ENCODE measurements at places on chromosomes 11 and 22. TPM values are rescaled to one million over a fixed set of nuclear protein-coding genes. Genes with fewer than 3 reads are reported as not detected.

- peak; percentile 23 for DNase-seq
These were observed 27.8 kb downstream of the YWHAH start for GRCh38 chr22:31972180-31972579.

DNA sequence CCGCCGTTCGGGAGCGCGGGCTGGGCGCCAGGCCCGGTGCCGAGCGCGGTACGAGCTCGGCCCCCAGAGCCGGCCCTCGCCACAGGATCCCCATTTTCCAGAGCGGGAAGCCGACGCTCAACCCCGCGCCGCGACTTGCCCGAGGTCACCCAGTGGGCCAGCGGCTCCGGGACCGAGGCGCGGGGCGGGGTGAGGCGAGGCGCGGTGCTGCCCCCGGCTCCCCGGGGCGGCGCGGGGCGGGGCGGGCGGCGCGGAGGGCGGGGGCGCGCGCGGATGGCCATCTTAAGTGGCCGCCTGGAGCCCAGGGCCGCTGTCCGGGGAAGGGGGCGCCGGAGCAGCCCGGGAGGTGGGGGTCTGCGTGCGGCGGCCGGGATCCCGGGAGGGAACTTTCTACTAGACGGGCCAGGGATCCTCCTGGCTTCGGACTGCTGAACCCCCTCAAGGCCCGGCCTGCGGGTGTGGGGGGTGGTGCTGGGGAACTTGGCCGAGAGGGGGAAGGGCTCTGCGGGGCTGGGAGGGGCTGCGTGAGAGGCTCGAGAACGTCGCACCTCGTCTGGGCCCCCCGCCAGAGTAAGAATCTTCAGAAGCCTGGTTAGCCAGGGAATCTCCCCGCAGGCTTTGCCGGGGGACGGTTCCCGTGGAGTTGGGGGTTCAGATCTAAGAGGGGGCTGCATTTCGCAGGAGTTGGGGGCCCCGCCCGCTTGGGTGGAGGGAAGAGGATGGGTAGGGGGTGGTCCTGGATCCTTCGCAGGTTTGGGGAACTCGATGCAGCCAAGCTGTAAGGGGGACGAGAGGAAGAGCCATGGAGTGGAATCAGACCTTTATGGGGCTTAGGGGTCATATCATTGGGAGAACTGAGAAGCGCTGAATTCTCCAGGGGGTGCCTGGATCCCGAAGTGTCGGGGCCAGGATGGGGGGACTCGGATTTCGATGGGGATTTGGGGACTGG lies 678 bp upstream of the INPPL1 start:
- DNase-seq: peak; percentile 96

DNA sequence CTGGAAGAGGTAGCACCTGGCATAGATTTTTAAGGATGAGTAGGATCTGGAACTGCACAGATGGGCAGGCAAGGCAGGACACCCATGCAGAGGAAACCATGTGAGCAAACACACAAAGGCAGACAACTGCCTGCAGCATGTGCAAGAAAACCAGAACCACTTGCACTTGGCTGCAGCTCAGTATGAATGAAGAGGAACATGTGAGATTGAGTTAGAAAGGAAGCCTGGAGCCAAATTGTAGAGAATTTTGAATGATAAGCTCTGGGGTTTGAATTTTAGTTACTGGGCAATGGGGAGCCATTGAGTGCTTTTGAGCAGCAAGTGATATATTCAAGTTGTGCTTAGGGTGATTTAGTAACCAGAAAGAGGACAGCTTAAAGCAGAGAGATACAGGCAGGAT lies 583.4 kb downstream of the SOX6 start:
- no peak for DNase-seq

RGL4 gene
- not detected for total RNA-seq

GRCh38 chr11:130510407-130511006 lies 62.1 kb downstream of the ADAMTS15 start:
- DNase-seq: peak; percentile 53

DNA sequence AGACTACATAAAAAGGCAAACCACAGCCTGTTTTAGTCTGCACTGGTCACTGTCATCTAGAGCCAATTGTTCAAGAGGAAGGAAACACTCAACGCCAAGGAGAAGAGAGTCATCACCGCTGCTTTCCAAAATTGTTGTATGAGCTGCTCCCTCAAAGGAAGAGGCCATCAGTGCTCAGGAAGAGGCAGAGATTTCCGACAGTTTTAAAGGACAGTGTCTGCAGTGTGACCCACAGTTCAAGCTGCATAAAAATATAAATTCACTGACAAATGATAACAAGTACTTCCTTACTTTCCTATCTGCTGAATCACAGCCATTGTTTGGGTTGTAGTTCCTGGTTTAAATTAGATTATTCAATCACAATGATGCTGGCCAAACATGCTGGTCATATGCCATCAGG lies 16.4 kb downstream of the PRCP start:
- peak; percentile 51 for DNase-seq

DNA sequence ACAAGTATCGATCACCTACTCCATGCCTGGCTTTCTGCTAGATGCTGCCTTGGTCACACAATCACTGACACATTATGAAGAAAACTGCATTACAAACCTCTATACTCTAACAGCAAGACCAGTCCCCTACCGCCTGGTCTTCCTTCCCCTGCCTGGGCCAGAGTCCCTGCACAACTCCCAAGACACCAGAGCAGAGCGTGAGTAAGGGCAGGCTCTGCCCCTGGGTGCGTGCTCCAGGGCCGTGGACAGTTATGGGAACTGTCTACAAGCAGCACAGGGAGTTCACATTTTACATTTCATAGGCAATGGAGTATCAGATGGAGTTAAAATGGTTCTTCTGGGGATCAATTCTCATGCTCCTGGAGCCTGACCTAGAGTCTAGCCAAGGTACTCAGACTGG lies 6.5 kb downstream of the FZD4 start:
- no peak for DNase-seq

DNA sequence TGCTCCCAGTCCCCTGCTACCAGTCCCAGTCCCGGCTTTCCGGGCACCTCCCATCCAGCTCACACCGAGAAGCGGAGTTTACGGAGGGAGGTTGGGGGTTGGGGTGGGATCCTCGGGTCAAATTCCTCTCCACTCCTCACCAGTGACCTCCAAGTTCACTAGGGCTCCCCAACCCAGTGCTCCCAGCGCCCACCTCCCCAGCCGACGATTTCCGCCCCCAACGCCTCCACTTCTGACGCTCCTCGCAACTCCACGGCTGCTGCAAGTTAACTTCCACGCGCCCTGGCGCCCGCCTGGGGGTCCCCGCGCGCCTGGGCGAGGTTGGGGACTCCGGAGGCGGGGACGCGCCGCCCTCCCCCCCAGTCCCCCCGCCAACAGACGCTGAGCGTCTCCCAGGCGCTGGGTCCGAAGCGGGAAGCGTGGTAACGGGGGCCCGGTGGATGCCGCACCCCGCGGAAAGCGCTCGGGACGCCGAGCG lies 526 bp downstream of the TPST2 start:
- DNase-seq: no peak

GRCh38 chr22:31361743-31362142 lies 15.6 kb upstream of the PATZ1 start:
- no peak for DNase-seq

- no peak for DNase-seq
These were observed 27.0 kb upstream of the MTMR2 start for GRCh38 chr11:95950905-95951304.

GRCh38 chr11:121466063-121466794 lies 13.5 kb upstream of the SORL1-AS1 start:
- peak; percentile 95 for DNase-seq
